ENCODE measurements at places on chromosomes 1 and 21.
A peak's percentile ranks its signal among the peaks of the same experiment; 100 is the strongest.

DNA sequence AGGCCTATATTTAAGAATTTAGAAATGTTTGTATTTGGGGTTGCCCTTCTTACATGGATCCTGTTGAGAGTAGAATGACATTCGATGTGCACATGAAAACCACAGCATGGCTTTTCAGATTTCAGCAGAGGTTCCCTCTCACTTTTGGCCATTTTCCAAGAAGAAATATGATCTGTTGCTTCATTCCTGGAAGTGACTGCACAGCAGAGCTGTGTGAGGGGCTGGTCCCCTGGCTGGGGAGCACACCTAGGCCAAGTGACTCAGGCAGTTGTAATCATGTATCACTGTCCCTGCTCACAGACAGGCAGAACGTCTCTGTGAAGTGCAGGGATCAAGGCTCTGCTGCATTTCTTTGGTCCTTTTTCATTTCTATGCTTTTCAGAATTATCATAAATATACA, 32.3 kb downstream of the AGT start:
- peak; percentile 77 for DNase-seq

- DNase-seq: no peak
These were observed 321.2 kb upstream of the LYPLAL1 start for GRCh38 chr1:218852527-218852926.

DNA sequence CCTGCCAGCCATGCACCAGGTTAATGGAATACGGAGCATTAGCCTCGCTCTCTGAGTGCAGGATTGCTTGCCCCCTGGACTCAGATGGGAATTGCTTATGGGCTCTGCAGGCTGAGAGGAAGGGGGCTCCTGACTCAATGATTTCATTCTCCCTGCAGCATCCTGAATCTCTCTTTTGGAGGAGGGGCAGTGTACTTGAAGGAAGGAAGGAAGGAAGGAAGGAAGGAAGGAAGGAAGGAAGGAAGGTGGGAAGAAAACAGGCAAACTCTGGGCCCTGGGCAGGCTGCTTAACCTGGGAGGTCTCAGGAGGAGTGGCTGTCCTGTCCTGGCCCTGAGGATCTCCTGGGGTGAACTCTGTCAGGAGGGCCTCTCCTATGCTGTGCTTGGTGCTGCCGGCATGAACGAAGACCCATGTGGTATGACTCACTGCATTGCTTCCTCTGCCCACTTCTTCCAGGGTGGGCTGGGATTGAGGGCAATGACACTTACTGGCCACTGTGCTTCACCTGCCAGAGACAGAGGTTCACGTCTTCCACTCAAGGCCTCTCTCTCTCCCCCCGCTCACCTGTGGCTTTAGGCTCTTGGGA, 257.1 kb upstream of the CSF3R start:
- DNase-seq: no peak

GRCh38 chr1:47449822-47450552, 12.1 kb downstream of the FOXD2 start:
- DNase-seq: peak; percentile 25

GRCh38 chr1:195005338-195005737, 1602.9 kb downstream of the KCNT2 start:
- no peak for DNase-seq

DNA sequence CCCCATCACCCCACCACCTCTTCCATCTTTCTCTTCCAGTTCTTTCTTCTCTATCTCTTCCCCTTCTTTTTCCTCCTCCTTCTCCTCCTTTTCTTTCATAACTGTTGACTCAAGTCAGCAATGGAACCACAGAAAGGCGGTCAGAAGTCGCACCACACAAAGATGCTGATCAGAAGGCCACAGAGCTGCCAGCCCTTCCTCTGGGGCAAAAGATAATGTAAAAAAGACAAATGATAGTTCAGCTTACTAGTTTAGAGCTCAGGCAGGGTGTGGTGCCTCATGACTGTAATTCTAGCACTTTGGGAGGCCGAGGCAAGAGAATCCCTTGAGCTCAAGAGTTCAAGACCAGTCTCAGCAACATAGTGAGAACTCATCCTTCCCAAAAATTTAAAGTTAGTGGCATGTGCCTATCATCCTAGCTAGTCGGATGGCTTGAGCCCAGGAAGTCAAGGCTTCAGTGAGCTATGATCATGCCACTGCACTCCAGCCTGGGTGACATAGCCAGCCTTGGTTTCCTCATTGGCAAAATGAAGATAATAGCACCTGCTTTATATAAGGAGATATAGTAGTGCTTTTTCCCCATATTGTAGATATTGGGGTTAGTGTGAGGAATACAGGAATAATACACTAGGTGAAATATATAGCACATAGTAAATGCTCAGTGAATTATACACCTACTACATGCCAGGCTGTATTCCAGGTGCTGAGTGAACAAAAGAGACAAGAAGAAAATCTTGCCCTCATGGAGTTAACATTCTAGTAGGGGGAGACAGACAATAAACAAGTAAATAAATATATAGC, 12.5 kb upstream of the IGSF3 start:
- no peak for DNase-seq

DNA sequence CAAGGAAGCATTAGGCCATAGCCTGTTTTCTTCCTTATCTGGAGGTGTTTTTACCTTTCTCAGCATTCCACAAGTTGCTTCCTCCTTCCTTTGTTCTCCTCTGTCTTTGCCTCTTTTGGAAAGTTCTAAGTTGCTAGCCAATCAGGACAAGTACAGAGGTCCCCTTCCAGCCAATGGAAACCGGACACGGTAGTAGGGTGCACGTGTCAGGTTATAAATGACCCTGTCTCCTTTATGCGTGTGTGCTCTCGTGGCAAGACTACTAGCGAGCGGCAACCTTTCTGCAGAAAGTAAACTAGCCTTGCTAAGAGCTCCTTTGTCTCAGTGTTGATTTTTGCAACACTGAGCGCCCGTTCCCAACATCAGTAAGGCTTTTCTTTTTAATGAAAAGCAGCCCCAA, 1.5 kb upstream of the ACADM start:
- DNase-seq: no peak

GRCh38 chr1:175338387-175339135, 146.0 kb upstream of the KIAA0040 start:
- DNase-seq: peak; percentile 3

Measured in HepG2 (cell line).